Stomach (tissue), 19 donors: ENCODE measurements at places on chromosomes 2 and 18. TPM values are rescaled to one million over a fixed set of nuclear protein-coding genes. Genes with fewer than 3 reads are reported as not detected.

The KCNJ13 gene
- 1.2 TPM for polyA plus RNA-seq

The ITM2C gene
- polyA plus RNA-seq: 40.8 TPM

DNA sequence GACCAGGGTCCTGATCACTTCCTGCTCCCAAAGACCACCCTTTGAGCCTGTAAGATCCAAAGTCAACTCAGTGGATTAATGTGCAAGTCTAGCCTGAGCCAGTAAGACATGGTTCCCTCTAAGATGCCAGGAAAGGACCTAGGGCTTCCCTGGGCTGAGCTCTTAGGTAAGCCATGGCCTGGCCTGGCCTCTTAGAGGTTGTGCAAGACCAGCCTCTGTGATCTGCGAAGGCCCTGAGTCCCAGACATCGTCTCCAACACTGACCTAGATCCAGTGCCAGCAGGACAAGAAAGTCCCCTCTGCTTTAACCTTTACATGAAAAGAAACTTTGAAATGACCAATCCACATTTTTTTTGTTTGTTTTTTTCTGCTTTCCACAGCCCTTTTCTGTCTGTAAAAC, 73.6 kb upstream of the CYP1B1 start:
- DNase-seq: no peak

DNA sequence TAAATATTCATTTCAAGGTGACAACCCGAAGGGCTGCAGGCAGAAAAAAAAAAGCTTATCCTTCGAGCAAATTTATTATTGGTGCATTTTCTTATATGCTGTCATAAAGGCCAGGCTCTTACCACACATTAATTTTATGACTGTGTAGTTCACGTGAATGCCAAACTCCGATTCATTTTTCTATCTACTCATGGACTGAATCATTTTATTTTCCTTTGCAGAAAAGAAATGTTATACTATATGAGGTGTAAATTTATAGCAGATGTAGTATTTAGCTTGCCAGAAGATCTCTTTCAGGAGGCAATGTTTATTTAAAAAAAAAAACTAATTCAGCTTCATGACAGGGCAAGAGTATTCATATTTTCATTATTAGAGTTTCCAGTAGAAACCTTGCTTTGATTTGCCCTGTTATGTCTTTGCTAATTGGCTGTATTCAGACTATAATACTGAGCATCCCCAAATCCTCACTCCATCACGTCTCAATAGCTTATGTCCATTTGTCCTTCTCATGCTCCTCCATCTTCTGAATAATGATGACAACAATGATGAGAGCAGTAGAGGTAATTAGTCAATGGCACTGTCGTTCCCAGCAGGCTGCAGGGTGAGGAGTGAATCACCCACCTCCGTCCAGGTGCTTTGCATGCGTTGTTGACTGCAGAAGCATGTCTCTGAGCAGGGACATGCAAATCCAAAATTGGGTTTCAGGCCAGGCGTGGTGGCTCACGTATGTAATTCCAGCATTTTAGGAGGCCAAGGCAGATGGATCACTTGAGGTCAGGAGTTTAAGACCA, 101.1 kb upstream of the RAB12 start:
- DNase-seq: no peak

DNA sequence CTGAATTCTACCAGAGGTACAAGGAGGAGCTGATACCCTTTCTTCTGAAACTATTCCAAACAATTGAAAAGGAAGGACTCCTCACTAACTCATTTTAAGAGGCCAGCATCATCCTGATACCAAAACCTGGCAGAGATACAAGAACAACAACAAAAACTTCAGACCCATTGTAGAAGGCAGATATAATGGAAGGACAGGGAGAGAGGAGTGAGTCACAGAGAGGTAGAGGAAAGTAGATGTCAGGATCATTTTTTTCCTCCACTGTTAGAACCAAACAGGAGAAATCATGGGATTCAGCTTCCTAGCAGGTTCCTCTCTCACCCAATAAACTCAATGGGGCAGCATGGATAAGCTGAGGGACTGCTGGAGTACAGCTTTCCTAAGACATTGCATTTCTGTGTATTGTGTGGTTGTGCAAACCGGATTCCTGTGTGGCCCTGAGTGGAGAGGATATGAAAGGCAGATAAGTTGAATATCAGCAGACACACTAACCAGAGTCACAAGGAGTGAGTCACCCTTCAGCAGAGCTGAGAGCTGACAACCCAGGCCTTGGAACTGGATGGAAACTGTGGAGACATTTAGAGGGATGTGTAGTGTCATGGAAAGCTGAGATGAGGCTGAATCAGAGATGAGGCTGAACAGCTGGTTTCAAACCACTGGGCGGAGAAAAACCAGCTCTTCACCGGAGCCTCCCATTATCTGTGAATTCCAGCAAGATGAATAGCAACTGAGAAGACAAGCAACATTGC, 60.9 kb upstream of the MMADHC start:
- DNase-seq: no peak

The CCDC74B gene
- polyA plus RNA-seq: 2.4 TPM

DNA sequence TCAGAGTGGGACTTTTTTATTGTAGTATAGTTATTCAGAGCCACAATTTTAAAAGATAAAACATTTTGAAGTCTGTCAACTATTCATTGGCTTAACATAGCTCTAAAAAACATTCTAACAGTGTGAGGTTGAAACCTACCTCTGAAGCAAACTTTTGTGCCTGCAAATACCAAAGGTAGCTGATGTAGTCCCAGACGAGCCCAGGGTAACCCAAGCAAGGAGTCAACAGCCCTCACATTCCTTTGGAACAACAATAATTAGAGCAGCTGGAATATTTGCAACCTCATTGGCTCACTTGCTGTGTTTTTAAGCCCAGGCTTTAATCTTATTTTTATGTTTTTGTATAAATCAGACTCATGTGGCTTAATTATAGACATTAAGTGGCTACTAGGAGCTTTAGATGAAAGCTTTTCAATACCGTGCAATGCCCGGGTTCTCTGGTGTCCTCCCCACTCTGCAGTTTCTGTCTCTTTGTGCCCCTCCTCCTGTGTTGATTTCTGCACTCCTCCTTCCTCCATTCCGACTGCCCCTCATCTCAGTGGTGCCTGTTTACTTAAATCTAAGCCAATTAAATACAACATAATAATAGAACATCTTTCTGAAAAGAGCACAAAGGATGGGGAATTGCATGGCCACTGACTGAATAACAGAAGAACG, 157.9 kb upstream of the UNC80 start:
- DNase-seq: no peak

DNA sequence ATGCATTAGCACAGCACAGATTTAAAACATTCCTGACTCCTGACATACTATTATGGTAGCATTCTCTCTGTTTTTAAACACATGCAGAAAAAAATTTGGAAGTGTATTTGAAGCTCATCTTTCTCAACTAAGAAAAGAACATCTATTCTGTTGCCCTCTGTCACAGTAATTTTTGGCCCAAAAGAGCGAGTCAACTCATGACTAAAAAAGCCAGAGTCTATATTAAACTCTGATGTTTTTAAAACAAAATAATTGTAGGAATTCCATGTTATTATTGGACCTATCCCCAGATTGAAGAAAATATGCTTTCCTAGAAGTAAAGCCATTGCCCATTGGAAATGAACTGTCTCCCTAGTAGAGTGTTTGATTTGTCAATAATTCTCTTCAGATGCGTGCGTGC, 96.7 kb downstream of the CRIM1 start:
- DNase-seq: no peak

- DNase-seq: no peak
These were observed 18.3 kb downstream of the ARHGEF33 start for GRCh38 chr2:38907743-38908562.

DNA sequence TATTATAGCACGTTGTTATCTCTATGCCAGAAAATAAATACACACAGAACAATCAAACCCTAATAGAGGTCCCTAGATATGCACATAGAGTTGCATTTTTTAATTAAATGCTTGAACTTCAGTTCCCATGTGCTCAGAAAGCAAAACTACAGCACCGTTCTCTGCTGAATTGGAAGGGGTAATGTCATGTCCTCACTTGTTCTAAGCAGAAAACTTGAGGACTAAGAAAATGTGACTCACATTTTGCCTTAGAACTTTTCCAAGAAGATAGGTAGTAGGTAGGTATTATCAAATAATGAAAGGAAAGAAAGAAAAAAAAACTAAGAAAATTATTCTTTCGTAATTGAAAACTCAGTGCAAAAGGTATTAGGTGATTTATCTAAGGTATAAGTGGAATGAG, 607.3 kb downstream of the ERBB4 start:
- no peak for DNase-seq

GRCh38 chr2:118968961-118969733, 27.2 kb downstream of the MARCO start:
- no peak for DNase-seq

DNA sequence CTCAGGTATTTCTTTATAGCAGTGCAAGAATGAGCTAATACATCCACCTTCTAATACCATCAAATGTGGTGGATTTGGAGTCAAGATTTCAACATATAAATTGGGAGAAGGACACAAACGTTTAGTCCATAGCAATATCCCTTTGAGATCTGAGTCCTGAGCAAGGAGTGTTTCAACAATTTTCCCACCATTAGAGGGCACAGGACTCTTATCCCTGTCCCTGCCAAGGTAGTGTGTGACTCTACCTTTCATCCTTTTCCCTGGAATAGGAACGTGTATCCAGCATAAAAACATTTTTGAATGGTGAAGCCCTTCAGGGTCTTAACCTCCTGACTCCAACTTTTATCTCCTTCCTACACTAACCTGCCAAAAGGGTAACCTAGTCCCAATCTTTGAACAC, 181.3 kb upstream of the SRD5A2 start:
- DNase-seq: no peak

GRCh38 chr18:3463051-3463450, 13.1 kb downstream of the TGIF1 start:
- no peak for DNase-seq

The NEB gene
- 0.12 TPM for polyA plus RNA-seq

The TMEM247 gene
- polyA plus RNA-seq: not detected

The ERFE gene
- polyA plus RNA-seq: 0.13 TPM

GRCh38 chr2:230981704-230982103, 14.2 kb upstream of the SPATA3 start:
- no peak for DNase-seq

DNA sequence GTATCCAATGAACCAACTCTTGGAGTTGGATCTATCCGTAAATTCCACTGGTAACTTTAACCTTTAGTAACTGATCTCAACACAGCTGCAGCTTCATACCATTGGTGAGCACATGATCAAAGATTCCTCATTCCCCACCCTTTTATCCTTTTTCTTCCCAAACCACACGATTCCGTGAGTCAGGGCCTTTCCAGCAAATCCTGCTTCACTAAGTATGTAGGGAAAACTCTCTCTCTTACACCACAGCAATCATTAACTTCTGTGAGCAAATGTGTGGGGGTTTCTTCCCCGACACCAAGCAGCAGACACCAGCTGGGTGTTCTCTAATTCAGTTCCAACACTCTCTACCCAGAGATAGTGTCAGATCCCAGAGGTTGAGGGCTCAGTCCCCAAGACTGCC, 23.5 kb downstream of the ELP2 start:
- no peak for DNase-seq

The CCDC195 gene
- polyA plus RNA-seq: not detected

- DNase-seq: peak; percentile 86
These were observed 1.2 kb upstream of the EMX1 start for GRCh38 chr2:72915907-72916742.

The DSEL gene
- 0.93 TPM for polyA plus RNA-seq

DNA sequence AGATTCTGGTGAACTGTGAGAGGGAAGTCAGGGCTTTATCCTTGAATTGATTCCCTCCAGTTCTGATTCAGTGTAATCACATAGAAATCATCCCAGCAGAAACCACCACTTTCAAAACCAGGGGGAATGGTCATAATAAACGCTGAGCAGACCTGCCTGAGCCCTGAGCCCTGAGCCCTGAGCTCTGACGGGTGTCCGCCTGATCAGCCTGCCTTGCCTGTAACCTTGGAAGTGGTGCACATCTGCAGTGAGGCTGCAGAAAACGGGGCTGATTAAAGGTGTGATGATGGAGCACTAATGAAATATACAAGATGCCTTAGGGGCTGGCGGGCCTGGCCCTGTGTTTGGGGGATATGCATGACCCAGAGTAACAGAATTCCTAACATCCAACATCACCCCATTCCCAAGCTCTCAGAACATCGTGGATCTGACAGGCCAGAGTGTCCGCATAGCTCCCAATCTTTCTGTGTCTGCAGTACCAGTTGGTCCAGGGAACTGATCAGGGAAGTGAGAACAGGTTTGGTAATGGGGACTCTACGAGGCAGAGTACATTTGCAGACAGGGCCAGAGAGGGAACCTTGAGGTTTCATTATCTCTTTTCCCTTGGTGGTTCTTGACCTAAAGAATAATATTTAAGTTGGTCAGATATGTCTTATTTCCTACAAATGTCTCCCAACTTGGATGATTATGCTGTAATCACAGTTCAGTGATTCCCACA, 37.8 kb downstream of the KCTD18 start:
- no peak for DNase-seq

The NEMP2 gene
- 1.1 TPM for polyA plus RNA-seq

- DNase-seq: no peak
These were observed 20.8 kb downstream of the SLC38A11 start for GRCh38 chr2:164934401-164935117.

- no peak for DNase-seq
These were observed 205.1 kb downstream of the RND3 start for GRCh38 chr2:150282357-150282756.

- DNase-seq: no peak
These were observed 127.6 kb downstream of the QPCT start for GRCh38 chr2:37471994-37472393.

- DNase-seq: no peak
These were observed 2.9 kb downstream of the ATP6V1B1 start for GRCh38 chr2:70938586-70938950.

The AQP12B gene
- 0.46 TPM for polyA plus RNA-seq

DNA sequence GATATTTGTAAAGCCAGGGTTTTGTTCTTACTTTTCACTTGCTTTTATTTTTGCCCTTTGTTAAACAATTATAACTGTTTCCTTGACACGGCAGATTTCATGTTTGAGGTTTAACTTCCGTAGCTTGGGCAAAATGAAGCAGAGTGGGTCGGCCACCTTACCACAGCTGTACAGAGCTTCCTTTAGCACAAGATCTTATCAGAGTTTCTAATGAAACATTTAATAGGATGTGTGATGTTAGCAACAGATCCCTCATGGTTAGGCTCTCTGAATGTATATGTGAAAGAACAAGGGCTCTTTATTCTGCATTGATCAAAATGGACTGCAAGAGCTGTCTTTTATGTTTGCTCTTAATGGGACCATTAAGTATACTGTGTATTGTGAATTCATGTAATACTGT, 22.3 kb downstream of the RNF125 start:
- DNase-seq: peak; percentile 55

GRCh38 chr2:173199294-173199693, 123.6 kb downstream of the MAP3K20 start:
- no peak for DNase-seq

GRCh38 chr2:16170675-16171424, 230.5 kb downstream of the MYCN start:
- DNase-seq: no peak

The TBR1 gene
- not detected for polyA plus RNA-seq
